ENCODE measurements at places on chromosomes 7 and 10.

GRCh38 chr7:147321504-147321903 is 1204.9 kb downstream of the CNTNAP2 start:
- DNase-seq = no peak

DNA sequence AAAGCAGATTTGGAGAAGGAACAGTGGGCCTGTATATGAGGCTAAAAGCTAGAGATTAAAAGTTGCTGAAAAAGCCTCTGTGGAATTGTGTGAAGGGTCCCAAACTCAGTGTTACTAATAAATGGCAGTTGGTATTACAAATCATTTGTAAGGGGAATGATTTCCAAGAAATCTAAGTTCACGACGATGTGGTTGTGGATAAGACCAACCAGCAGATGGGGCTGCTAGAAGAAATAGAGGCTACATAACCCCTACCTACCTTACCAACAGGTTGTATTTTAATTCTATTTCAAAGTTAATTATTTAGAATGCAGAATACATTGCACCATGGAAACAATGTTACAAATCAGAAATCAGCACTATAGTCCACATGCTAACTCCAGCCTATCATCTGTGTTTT is 377.1 kb downstream of the HPSE2 start:
- DNase-seq = no peak

- DNase-seq = peak; percentile 41
Observed at GRCh38 chr10:72107325-72108003, 19.1 kb upstream of the SPOCK2 start.

GRCh38 chr7:128347647-128348097 is 4.0 kb upstream of the RBM28 start:
- DNase-seq = peak; percentile 39

- DNase-seq = no peak
Observed at GRCh38 chr7:7122701-7123281, 59.6 kb upstream of the C1GALT1 start.

GRCh38 chr10:60358282-60358681 is 31.4 kb downstream of the ANK3 start:
- peak; percentile 20 for DNase-seq

GRCh38 chr10:44988957-44989585 is 10.5 kb upstream of the DEPP1 start:
- no peak for DNase-seq

- no peak for DNase-seq
Observed at GRCh38 chr7:134907639-134908038, 78.7 kb upstream of the AGBL3 start.

- no peak for DNase-seq
Observed at GRCh38 chr7:90244565-90244908, 437 bp upstream of the CFAP69 start.

DNA sequence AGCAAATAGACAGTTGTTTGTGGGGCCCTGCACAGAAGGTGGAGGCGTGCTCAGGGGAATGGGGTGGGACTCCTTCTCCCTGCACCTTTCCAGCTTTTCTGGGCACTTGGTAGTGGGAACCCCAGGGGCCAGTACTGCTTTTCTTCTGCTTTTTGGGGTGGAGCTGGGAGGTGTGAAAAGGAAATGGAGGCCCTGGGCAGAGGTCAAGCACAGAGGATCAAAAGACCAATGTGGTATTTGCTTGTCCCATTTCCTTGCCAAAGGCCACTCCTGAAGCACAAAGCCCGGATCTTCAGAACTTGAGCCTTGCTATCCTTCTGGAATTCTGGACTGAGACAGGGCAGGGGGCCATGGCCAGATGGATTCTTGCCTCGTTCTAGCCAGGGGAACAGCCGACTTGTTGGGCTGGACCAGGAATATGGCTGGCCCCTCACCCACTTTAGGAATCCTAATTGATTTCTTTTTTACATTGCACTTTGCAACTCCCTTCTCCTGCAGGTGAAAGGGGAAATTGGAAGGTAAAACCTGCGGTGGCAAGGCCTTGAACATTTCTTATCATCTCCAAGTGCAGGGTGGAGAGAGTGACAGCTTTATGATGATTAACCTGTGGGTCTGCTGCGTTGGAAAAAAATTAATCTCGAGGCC is 26.5 kb downstream of the ADRA2A start:
- DNase-seq = no peak

GRCh38 chr7:67788669-67789068 is 792.0 kb downstream of the TYW1 start:
- DNase-seq = no peak

- DNase-seq = no peak
Observed at GRCh38 chr10:114632869-114633715, 25.0 kb downstream of the ABLIM1 start.

DNA sequence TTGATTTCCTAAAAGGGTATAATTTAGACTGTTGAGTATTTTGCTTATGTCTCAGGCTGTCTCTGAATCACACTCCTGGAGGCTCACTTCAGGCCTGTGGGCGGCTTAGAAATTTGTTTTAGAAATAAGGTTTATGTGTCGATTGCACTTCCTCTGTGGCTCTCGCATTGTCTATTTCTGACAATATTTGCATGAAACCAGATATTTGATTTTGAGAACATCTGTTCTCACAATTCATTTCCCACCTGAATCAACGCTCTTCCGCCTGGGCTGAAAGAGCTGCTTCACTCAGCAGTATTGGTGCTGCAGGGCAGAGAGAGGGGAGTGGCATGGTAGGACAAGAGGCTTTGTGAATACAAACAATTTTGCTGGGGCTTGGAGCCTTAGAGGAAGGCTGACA is 262.0 kb downstream of the ADRA2A start:
- DNase-seq = no peak

DNA sequence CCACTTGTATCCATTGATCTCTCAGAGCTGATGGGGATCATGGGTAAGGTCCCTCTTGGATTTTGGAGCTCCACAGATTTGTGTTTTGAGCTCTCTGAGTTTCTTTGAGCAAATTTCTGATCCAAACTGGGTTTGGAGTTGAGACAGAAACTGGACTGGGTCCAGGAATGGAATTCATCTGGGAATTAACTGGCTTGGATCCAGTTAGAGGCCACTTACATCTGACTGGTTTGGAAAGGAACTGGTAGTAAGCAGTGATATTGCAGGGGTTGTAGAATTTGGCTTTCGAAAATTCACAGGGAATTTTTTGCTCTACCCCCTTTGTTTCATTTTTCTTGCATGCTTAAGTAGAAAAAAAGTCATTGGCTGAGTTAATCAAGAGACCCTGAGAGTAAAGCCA is 245.6 kb downstream of the SEMA3D start:
- DNase-seq = no peak

GRCh38 chr7:135364206-135364605 is 130.6 kb downstream of the STRA8 start:
- DNase-seq = no peak

- no peak for DNase-seq
Observed at GRCh38 chr10:128507066-128507465, 380.8 kb upstream of the MKI67 start.

- DNase-seq = no peak
Observed at GRCh38 chr10:98427011-98427515, 12.1 kb upstream of the PYROXD2 start.

- DNase-seq = no peak
Observed at GRCh38 chr10:88616250-88616977, 29.9 kb downstream of the LIPJ start.

Measured in activated CD4-positive, alpha-beta T cell treated with anti-CD3 and anti-CD28 coated beads, Interleukin-2, Interleukin-4, amounts not matched to agents 100 ng/mL and 50 ng/mL, durations not matched to agents 16 hours and 8 hours (primary cell).